NCI-H1436 treated with DMSO at 0.1 percent for 48 hours (cell line): ENCODE measurements at places on chromosomes 4 and X.

DNA sequence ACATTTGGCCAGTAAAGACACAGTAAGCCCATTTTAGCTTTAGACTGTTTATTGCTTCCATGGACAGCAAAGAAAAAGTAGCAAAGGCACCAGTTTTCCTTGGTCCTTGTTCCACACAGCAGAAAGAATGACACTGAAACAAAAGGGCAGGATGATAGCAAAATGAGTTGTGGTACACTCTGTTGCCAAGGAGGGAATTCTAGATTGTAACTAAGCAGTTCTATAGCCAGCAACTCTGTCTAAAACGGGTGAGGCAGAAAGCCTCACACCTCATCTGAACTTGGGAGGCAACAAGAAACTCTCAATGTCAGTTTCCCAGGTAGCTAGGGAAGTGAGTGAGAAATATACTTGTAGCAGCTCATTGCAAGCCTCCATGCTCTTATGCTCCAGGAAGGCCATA is 39.2 kb downstream of the BBS12 start:
- DNase-seq, result no peak

DNA sequence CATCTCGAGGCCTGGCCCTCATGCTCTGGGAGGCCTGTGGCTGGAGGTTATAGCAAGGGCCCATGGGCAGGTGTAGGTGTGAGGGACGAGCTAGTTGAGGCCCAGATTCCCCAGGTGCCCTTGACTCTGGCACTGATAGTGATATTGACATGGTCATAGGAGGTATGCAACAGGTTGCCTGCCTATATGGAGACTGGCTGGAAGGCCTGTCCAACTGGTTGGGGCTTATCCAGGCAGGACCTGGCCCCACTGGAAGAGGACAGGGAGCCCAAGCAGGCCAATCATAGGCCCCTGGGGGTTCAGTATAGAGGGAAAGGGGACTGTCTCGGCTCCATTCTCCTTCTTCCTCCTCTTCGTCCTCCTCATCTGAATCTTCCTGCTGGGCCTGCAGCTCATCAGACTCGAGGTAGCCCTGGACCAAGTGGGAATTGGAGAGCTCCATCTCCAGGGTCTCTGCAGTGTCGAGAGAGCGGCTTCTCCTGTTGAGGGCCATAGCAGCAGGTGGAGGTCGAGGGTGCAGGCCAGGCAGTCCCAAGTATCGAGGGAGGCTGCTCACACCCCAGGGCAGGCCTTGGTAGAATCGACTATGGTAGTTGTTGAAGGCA is 15.3 kb downstream of the AMER1 start:
- DNase-seq, result no peak

- DNase-seq, result no peak
Measured at GRCh38 chr4:85808864-85809263, 333.9 kb downstream of the ARHGAP24 start.

DNA sequence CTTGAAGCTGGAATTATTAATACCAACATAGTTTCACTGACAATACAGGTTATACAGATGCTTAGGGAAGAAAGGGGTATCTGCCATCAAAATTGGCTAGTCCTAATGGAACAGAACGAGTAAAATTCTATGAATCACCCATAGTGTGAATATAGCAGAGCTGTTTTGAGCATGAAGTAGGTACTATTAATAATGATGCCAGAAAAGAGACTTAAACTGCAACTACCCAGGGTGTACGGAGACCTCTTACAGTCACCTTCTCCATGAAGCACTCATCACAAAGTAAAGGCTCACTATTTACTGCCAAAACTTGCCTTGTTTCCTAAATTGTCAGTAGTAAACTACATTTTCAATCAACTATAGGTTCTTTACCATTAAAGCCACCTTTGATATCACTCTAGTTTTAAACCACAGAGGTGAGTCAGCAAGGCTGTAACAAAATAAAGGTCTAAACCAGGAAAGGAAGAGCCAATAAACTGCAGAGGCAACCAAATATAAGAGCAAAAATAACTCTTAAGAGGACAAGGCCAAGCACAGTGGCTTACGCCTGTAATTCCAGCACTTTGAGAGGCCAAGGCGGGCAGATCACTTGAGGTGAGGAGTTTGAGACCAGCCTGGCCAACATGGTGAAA is 114.4 kb downstream of the FRYL start:
- no peak for DNase-seq

DNA sequence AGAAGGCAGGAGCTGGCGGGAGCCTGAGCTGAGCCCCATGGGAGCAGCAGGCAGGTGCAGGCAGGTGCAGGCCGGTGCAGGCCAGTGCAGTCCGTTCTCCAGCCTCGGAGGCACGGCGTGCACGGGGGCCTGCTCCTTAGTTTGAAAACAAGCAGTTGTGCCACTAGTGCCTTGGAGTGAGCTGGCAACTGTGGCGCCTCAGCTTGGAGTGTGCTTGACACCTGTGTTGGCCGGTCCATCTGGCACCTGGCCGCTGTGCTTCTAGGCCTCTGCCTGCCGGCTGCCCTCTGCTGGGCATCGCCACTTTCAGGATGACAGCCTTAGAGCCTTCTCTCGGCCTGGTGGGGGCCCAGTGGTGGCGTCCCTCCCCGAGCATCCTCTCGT is 47.9 kb downstream of the RGS12 start:
- DNase-seq, result no peak

- no peak for DNase-seq
Measured at GRCh38 chrX:42466332-42467046, 311.5 kb downstream of the PPP1R2C start.

GRCh38 chrX:115232933-115233496 is 881 bp downstream of the LRCH2 start:
- DNase-seq, result no peak

DNA sequence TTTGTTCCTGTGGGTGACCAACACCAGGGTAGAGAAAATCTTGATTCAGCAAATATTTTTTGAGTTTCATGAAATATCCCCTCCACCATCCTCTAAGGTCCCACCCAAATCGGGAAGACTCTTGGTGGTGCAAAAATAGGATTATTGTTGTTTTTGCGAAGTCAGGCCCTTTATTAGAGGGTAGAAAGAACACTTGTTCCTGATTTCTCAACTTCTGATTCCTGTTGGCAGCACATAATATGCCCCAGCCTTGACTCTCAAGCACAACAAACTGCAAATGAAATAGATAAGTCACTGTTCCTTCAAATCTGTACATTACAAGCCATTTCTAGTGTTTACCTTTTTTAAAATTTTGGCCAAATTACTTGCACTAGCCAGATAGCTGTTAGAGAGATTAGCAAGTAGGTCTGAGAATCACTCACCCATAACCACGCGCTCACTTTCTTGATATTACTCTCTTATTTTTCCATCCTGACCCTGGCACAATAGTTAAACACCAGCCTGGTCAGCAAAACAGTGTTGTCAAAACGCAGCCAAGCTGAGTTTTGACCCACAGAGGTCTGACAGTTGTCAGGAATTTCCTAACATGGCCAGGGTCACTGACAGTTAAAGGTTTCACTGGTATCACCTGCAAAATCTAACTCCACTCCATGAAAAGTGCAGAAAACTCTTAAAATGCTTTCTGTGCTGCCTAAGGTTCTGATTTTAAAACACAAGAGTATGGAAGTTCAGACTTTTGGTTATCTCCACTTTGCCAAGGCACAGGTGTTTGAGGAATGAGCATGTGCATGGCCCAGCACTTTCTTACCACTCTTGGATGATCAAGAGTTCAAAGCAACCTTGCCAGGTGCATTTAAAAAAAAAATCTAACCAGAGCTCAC is 69.8 kb downstream of the RBM47 start:
- no peak for DNase-seq

GRCh38 chrX:116694046-116694445 is 231.3 kb upstream of the CT83 start:
- DNase-seq, result no peak

DNA sequence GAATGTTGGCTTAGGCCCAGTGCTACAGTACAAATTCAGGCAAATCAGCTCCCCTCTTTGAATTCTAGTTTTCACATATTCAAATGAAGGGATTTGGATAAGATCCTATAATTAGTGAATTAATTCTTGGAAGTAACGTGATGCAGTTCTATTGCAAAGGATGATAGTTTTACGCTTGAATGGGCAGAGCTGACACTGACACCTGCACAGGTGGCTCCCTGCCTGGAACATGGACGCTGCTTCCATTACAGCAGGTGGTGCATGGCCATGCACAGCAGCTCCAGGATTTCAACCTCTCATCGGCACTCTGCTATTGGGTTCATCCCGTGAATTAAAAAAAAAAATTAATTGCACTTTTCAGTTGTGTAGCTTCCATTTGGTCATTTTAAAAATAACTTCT is 28.4 kb upstream of the RPS6KA6 start:
- DNase-seq, result no peak

DNA sequence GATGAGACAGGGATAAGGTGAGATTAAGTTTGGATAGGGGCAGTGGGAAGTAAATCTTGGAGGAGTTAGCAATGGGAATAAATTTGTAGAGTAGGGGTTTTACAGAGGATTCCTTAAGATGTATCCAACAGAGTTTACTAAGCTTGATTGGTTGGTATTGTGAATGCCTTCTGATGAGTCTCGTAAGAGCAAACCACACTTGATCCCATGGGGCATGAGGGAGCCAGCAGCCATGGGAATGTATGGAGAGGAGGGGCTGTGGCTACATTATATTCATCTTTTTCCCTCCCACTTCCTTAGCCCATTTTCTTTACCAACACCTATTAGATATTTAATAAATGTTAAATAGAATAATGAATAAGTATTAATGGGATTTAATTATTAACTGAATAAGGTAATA is 126.6 kb upstream of the NDST3 start:
- DNase-seq, result no peak

GRCh38 chrX:17579026-17579425 is 158.3 kb upstream of the SCML1 start:
- DNase-seq, result no peak

DNA sequence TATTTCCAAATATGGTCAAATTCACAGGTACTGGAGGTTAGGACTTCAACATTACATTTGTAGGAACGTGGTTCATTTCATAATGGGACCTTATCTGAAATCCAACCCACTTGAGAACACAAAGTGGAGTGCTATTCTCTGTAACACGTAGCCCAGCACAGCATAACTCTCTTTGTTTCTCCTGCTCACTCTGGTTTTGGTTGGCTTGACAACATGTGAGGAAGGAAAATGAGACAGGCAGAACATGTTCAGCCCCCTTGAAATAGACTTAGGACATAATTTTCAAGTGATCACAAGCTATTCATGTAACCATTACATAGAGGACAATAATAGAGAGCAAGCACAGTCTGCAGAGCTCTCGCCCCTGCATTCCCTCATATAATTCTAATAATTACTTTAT is 115.1 kb upstream of the SMIM10 start:
- DNase-seq, result no peak

DNA sequence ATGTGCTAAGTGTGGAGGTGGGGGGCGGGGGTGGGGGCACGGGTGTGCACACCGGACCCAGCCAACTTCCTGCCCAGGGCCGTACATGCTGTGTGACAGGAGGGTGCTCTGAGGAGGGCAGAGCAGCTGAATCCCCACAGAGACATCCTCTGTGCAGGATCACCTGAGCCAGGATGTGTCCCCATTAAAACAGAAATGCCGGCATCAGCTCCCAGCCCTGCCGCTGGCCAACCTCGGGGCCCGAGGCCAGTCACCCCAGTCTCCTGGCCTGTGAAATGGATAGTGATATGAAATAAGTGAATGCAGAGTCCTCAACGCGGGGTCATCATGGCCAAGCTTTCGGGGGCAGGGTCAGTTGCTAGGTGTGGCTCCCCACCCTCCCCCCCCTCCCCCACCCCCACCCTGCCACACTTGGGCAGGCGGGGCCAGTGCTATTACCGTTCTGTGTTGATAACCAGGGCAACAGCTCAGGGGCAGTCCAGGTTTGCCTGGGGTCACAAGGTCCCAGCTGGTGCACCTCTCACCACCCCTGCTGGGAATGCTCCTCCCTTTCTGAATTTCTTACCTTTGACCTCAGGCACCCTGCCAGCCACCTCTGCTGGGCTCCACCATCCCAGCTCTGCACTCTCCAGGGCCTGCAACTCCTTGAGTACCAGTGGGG is 227.2 kb upstream of the PSAPL1 start:
- DNase-seq, result no peak

- DNase-seq, result no peak
Measured at GRCh38 chr4:5746829-5747737, 36.1 kb downstream of the EVC start.

DNA sequence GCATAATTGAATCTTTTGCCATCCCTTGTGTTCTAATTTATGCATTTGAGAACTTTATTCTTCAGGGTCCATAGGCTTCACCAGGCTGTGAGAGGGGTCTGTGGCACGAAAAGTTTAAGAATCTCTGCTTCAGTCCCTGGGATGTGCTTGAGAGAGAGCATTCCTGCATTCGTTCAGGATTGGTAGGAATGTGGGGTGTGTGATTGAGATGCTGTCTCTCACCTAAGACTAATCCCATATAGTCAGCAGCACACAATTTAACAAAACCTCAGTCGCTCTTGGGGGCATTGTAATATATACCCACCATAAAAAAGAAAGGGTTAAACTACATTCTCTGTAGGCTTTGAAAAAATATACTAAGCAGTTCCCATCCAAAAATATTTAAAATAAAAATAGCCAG is 41.7 kb downstream of the PTTG2 start:
- DNase-seq, result no peak

GRCh38 chrX:350148-350533 is 31.5 kb upstream of the GTPBP6 start:
- DNase-seq, result no peak

- no peak for DNase-seq
Measured at GRCh38 chr4:24805566-24805965, 10.2 kb downstream of the SOD3 start.

GRCh38 chrX:35773958-35774564 is 24.1 kb upstream of the MAGEB16 start:
- no peak for DNase-seq

- no peak for DNase-seq
Measured at GRCh38 chr4:15755321-15756155, 22.6 kb upstream of the CD38 start.

GRCh38 chr4:153345012-153345981 is 809 bp downstream of the MND1 start:
- DNase-seq, result no peak

GRCh38 chrX:1453951-1454785 is 1.5 kb upstream of the ASMTL start:
- no peak for DNase-seq

- no peak for DNase-seq
Measured at GRCh38 chr4:155450676-155451075, 73.9 kb upstream of the MAP9 start.

DNA sequence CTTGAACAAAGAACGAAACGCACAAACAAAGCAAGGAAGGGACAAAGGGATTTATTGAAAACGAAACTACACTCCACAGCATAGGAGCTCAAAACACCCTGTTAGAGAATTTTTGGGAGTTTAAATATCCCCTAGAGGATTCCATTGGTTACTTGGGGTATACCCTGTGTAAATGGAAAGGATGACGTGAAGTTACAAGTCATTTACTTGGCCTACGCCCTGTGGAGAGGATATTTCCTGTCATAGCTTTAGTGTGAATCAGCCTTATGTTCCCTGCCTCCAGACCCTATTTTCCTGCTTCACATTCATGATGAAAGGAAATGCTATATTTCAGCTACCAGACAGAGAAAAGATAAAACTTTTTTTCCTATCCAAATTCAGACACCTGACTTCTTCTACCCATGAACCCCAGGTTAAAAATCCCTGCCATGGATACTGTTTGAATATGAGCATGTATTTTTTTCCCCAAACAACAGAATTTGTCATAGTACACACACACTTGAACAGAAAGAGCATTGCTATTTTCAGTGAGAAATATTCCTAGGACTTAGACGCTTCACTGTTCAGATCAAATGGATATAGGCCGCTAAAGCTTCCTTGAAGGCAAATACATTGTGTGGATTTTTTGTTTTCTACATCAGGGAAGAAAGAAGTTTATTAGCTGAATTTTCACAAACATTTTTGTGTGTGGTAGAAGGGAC is 20.4 kb downstream of the PIN4 start:
- DNase-seq, result no peak

GRCh38 chrX:125198546-125198945 is 121.1 kb upstream of the TEX13C start:
- no peak for DNase-seq
